Progenitor cell of endocrine pancreas (in vitro differentiated cells): ENCODE measurements at places on chromosomes 13 and 19. TPM values are rescaled to one million over a fixed set of nuclear protein-coding genes. Genes with fewer than 3 reads are reported as not detected.

DNA sequence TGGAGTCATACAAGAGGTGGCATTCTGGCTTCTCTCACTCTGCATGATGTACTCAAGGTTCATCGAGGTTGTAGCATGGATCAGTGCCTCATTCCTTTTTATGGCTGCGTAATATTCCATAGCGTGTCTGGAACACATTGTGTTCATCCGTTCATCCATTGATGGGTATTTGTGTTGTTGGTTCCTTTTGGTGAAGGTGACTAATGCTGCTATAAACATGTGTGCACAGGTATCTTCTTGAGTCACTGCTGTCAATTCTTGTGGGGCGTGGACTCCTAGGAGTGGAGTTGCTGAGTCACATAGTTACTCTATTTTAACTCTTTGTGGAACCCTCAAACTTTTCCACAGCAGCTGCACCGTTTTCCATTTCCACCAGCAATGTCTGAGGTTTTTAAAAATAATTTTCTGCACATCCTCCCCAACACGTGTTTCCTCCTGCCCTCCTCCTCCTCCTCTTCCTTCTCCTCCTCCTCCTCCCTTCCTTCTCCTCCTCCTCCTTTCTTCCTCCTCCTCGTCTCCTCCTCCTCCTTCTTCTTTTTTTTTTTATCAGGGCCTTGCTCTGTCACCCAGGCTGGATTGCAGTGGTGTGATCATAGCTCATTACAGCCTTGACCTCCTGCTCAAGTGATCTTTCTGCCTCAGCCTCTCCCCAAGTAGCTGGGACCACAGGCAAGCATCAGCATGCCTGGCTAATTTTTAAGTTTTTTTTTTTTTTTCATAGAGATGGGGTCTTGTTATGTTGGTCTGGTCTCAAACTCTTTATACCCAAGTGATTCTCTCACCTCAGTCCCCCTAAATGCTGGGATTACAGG is 2.0 kb upstream of the TMEM221 start:
- DNase-seq, result no peak

DNA sequence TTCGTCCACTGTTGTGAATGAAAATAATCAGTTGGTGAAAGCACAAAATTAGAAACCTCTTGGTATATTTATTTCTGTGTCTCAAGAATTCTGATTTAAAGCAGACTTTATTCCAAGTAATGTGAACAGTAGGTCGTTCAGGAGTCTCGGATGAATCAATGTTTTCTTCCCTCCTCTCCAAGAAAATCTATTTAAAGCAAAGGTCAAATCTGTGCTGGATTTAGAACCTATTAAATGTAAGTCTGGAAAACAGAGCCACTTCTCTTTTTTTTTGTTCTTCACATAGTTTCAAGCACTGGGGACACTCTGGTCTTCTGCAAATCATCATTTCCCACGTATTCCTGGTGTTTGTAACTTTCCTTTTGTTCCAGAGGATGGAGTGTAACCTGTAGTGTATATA is 312.7 kb downstream of the ATP8A2 start:
- no peak for DNase-seq

GRCh38 chr13:50070186-50070585 is 54.9 kb downstream of the KCNRG start:
- no peak for DNase-seq

C19orf38 gene
- total RNA-seq, result 0.31 and 0.33 TPM in 2 replicates

GRCh38 chr19:58009666-58010301 is 7.2 kb upstream of the ZNF606 start:
- no peak for DNase-seq

FAM83E gene
- total RNA-seq, result 3.8 and 4.3 TPM in 2 replicates

ZNF583 gene
- 10.1 and 11.3 TPM in 2 replicates for total RNA-seq

DNA sequence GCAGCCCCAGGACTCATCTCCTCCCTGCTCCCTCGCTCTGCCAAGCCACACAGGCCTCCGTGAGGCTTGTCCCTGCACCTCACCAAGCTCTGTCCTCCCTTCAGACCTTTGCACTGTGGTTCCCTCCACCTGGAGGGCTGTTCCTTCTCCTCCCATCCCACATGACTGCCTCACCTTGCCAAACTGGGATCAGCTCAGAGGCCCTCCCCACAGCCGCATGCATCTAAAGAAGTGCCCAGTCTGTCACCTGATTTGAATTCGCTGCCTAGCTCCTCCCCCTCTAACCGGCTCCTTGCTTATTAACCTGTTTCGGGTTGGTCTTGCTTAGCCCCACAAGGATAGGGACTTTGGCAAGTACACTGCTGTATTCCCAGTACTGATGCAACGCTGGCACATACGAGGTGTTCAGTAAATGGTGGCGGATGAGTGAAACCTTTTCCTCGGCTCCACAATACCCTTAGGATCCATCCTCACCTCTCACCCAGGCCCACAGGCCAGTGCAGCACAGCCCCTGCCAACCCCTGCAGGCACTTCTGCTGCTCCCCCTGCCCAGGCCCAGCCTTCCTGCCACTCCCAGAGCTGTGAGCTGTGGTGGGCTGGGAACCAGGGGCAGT is 4.4 kb downstream of the AKT2 start:
- DNase-seq, result no peak

DNA sequence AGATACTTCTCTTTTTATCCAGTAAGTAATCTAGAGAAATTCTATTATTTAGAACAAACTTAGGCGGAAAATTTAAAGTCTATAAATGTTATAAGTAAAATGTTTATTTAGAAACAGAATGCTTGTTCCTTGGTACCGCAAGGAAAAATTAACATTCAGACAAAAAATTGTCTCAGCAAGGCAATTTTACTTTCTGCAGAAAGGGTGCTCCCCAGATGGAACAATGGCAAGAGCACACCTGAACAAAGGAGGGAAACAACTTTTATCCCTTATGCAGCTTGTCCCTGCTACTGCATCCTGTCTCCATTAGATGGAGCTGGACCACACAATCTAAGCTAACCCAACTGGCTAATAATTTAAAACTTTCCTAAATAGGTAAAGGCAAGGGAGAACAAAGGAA is 6.5 kb upstream of the ZNF708 start:
- DNase-seq, result no peak

TNFSF13B gene
- total RNA-seq, result 3.1 and 3.3 TPM in 2 replicates

- DNase-seq, result no peak
Measured at GRCh38 chr19:40594657-40595091, 6.5 kb upstream of the LTBP4 start.

ZNF665 gene
- 8.5 and 9.4 TPM in 2 replicates for total RNA-seq

DNA sequence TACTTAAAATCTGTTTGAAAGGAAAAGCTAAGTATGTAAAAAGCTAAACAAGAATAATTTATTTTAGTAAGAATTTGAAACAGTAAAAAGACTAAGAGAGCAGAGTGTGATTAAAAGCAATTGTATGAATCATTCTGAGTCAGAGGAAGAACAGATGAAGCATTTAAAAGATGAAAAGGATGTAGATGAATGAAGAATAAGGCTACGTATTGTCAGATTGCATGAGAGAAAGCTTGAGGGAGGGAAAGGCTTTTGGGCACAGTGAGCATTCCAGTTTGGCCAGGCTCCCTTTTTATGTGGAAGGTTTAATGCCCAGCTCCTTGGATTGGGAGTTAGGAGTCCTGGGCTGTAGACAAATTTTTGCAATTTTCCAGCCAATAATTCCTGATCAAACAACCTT is 117.7 kb downstream of the FREM2 start:
- DNase-seq, result no peak

ZNF525 gene
- total RNA-seq, result 24.4 and 27.2 TPM in 2 replicates

LILRB3 gene
- total RNA-seq, result 0.50 TPM in 1 of 2 replicates, not detected in the other

DNA sequence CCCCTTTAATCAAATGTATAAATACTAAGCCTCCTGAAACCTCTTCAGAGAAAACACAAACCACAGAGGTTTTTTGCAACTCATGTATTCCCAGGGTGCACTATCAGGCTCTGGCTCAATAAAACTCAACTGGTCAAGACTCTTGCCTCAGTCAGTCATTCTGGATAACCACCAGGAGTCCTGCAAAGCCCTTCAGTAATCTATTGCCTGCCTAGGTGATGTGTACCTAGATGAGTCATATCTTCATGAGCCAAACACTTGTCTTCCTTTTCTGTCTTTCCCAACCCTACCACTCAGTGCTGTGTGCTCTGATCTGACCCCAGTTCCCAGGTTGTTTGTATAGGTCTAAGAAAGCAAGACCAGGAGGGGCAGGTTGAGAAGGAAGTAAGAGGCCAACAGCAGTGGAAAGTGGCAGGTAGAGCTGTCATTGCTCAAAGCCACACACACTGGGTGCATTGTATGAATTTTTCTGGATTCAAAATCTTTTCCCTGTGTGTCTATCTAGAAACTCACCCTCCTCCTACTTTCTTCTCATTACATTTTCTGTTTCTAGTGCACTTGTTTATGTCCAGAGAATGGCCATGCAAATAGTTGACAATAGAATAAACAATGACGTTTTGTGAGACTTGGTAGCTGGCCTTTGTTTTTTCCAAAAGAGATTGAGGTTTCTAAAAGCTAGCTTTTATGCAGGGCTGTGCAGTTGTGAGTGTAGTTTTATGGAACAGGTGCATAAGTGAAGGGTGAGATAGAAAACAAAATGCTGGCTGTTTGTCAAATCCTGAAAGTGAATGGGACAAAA is 48.1 kb downstream of the PSG1 start:
- no peak for DNase-seq

DNA sequence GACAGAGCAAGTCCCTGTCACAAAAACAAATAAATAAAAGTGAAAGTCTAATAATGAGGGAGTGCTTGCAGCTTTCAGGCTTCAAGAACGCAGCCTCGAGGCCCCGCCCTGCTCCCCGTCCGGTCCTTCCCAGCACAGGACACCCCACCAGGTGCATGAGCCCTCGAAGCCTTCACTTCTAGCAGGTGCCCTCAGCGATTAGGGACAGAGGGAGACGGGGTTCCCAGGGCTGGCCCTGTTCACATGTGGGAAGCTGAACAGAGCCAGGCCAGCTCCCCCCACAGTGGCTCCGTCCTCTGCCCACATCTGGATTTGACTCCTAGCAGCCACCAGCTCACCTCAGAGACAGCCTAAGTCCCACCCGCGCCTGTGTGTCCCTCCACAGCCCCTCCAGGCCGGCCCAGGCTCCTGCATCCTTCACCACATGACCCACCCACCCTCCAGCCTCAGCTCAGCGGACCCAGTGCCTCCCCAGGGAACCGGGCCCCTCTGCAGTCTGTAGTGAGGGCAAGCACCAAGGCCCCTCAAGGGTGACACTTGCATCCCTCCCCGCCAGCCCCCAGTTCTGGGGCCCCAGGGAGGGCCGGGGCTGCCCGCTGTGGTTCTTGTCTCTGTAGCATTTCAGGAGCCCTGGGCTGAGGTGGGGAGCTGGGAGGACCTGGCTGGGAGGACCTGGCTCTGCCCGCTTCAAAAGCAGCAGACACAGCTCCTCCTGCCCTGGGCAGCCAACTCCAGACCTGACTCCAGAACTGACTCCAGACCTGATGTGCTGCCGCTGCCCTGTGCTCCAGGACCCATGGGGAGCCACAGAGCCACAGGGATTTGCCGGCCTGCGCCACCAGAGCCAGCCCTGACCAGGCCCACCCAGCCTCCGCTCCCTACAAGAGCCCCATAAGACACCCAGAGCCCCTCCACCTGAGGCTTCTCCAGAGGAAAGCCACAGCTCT is 27.2 kb downstream of the GPX4 start:
- no peak for DNase-seq

DNA sequence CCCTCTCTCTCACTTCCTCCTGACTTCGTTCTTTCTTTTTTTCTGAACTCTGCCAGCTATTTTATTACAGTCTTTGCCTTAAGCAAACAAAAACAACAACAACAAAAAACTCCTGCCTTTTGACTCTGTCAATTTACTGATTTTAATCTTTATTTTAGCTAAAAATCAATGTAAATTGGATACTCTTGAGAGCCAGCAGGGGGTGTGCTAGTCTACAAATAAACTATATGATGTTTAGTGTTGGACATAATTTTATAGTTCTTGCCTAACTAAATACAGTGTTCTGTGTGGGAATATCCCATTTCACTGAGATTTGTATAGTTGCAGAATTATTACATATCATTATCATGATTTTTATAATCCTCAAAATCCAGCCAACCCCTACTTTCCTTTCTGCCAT is 1199.9 kb upstream of the SPRY2 start:
- DNase-seq, result no peak

ZIC5 gene
- not detected in 2 replicates for total RNA-seq

DNA sequence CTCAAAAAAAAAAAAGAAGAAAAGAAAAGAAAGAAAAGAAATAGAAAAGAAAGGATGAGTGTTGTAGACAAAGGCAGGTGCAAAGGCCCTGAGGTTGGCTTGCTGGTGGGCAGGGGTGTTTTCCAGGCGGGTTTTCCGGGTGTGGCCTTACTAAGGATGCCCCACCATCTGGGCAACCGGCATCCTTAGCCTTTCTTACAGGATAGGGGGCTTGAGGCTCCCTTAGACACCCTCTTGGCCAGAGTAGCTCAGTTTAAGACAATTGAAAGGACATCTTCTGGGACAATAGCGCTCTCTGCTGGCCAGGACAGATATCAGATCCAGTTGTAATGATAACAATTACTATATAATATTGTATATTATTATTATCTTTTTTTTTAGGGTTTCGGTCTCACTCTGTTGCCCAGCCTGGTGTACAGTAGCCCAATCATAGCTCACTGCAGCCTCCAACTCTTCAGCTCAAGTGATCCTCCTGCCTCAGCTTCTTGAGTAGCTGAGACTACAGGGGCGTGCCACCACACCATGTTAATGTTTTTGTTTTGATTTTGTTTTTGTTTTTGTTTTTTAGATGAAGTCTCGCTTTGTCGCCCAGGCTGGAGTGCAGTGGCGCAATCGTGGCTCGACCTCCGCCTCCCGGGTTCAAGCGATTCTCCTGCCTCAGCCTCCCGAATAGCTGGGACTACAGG is 1.4 kb upstream of the QTRT1 start:
- DNase-seq, result no peak

GRCh38 chr19:4988770-4989251 is 19.9 kb downstream of the KDM4B start:
- DNase-seq, result no peak

GRCh38 chr19:5313307-5313706 is 27.3 kb downstream of the PTPRS start:
- no peak for DNase-seq

- no peak for DNase-seq
Measured at GRCh38 chr19:56839652-56840450, 675 bp downstream of the PEG3 start.

GRCh38 chr19:5580161-5580571 is 12.4 kb upstream of the TINCR start:
- DNase-seq, result no peak

GRCh38 chr19:45008552-45008951 is 7.3 kb downstream of the RELB start:
- no peak for DNase-seq

GRCh38 chr19:45505996-45506245 is 1.4 kb upstream of the VASP start:
- no peak for DNase-seq

GRCh38 chr13:100506154-100506553 is 82.4 kb downstream of the GGACT start:
- DNase-seq, result no peak

- no peak for DNase-seq
Measured at GRCh38 chr19:53655042-53655665, 23.4 kb downstream of the DPRX start.

- no peak for DNase-seq
Measured at GRCh38 chr13:62931853-62932252, 1516.2 kb upstream of the PCDH20 start.

GRCh38 chr13:40629678-40630384 is 36.6 kb downstream of the FOXO1 start:
- no peak for DNase-seq
